T-helper 17 cell (primary cell): ENCODE measurements at places on chromosomes 2 and 18. TPM values are rescaled to one million over a fixed set of nuclear protein-coding genes. Genes with fewer than 3 reads are reported as not detected.

Gene GKN2
- not detected for total RNA-seq

Gene GPAT2
- 1.2 TPM for total RNA-seq

Gene CELF4
- not detected for total RNA-seq

Gene VWA3B
- not detected for total RNA-seq

Gene SUCLG1
- 45.8 TPM for total RNA-seq

Gene C2orf72
- total RNA-seq: not detected

Gene HOXD12
- not detected for total RNA-seq

DNA sequence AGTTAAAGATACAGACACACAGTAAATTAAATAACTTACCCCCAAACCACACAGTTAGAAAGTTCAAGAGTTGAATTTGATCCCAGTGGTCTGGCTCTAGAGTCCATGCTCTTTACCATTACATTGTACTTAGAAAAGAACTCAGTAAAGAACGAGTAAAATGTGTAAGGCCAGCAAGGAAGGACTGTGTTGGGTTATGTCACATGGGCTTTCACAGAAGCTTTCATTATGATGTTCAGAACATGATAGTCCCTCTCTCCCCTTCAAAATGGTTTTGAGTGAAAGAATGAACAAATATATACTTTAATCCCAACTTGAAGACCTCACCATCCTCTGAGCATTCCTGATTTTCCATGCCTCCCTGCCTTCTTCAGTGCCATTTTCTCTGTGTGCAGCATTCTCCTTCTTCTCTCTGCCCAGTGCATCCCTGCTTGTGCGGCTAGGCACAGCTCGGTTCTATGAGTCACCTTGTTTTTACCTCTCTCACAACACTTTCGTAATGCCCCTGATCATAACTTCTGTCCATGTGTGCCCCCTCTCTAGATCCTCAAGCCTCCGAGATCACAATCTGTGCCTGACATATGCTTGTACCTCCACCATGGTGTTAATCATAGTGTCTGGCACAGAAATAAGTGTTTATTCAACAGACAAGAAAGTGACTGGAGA, 22.0 kb downstream of the RASGRP3 start:
- H3K36me3 ChIP-seq: peaks cover 3% of the 10 kb centered on the region
- peak overlapping the region; percentile 2 for H3K4me3 ChIP-seq
- no peaks in the 10 kb centered on the region for H3K27me3 ChIP-seq
- DNase-seq: no peak
- H3K27ac ChIP-seq: peak overlapping the region; percentile 83
- peaks cover 21% of the 10 kb centered on the region for H3K4me1 ChIP-seq

DNA sequence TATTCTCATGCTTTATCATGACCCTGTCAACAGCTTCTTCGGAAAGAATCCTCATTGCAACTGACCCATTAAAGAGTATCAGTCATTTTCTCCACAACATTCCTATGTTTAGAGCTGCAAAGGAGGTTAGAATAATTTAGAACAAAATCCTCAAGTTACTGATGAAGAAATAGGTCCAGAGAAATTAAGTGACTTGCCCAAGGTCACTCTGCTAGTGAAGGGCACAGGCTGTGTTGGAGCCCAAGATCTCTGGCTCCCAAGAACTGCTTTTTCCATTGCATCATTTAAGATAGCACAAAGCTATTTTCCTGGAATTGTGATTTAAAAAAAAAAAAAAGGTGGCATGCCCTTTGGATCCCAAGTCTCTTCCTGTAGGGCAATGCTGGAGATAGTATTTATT, 9.6 kb downstream of the IRS1 start:
- no peaks in the 10 kb centered on the region for H3K36me3 ChIP-seq
- H3K27ac ChIP-seq: peak overlapping the region; percentile 39
- H3K4me3 ChIP-seq: no peak overlapping the region
- no peaks in the 10 kb centered on the region for H3K27me3 ChIP-seq

DNA sequence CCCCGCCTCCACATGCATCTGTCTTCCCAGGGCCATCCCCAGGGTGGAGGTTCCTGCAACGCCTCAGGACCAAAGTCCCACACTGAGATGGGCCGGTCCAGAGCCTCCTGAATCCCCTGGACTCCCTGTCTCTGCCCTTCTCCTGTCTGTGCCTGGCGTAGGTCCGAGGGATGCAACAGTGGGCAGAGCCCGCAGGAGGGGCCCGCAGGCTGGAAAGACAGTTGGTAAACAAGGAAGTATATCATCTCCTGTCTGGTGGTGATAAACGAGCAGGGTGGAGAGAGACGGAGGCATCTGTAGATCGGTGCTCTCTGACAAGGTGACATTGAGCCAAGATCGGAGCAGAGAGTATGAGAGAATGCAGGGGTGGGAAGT, 72.6 kb upstream of the RAB6C start:
- no peaks in the 10 kb centered on the region for H3K4me1 ChIP-seq
- DNase-seq: no peak
- peak overlapping the region; percentile 67 for H3K4me3 ChIP-seq
- H3K27ac ChIP-seq: no peak overlapping the region
- no peaks in the 10 kb centered on the region for H3K36me3 ChIP-seq

- no peak overlapping the region for H3K4me3 ChIP-seq
- peaks cover 5% of the 10 kb centered on the region for H3K4me1 ChIP-seq
- H3K27me3 ChIP-seq: no peaks in the 10 kb centered on the region
- H3K27ac ChIP-seq: no peak overlapping the region
- no peaks in the 10 kb centered on the region for H3K36me3 ChIP-seq
These were observed 94.7 kb upstream of the ARHGAP15 start for GRCh38 chr2:143034292-143035074.

DNA sequence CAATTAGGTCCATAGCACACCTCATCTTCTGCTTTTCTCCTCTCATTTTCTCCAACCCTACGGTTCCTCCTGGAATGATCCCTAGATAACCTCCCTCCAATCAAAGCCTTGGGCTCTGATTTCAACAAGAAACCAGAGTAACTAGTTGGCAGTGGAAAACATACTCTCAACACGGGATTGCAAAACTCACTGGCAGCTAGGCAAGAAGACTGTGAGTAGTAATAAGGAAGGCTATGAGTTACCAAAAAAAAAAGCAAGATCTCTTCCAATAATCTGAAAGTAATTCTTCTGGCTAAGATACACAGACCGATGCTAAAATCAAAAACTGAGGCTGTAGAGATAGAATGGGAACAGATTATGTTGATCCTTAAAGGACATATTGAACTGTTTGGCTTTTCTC, 28.4 kb upstream of the CCDC102B start:
- no peak for DNase-seq
- H3K4me1 ChIP-seq: no peaks in the 10 kb centered on the region

- no peak overlapping the region for H3K4me3 ChIP-seq
- H3K27ac ChIP-seq: no peak overlapping the region
- peaks cover 6% of the 10 kb centered on the region for H3K4me1 ChIP-seq
- no peaks in the 10 kb centered on the region for H3K27me3 ChIP-seq
- peaks cover 4% of the 10 kb centered on the region for H3K36me3 ChIP-seq
- no peak for DNase-seq
These were observed 302.8 kb downstream of the PTGR3 start for GRCh38 chr18:74906184-74906583.

- H3K4me3 ChIP-seq: no peak overlapping the region
These were observed 102.3 kb upstream of the ODC1 start for GRCh38 chr2:10550206-10551001.

DNA sequence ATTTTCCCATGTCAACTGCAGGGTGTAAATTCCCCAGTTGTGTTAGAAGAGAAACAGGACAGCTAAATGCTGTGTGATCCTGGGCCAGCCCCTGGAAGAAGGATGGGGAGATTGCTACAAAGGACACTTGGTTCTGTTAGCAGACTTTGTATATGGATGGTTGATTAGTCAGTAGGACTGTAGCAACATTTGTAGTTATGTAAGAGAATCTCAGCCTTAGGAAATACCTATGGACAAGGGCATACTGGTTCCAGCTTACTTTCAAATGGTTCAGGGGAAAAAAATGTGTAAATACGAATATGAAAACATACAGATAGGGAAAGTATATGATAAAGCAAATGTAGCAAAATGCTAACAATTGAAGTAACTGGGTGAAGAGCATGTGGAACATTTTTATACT, 47.6 kb downstream of the GNAL start:
- no peak overlapping the region for H3K27ac ChIP-seq
- no peaks in the 10 kb centered on the region for H3K36me3 ChIP-seq
- DNase-seq: no peak
- peaks cover 8% of the 10 kb centered on the region for H3K4me1 ChIP-seq
- no peak overlapping the region for H3K4me3 ChIP-seq

- no peaks in the 10 kb centered on the region for H3K4me1 ChIP-seq
- no peak overlapping the region for H3K4me3 ChIP-seq
- DNase-seq: no peak
- H3K27me3 ChIP-seq: peaks cover 33% of the 10 kb centered on the region
These were observed 5.0 kb upstream of the SERPINB2 start for GRCh38 chr18:63882333-63883141.

- no peaks in the 10 kb centered on the region for H3K27me3 ChIP-seq
- peak overlapping the region; percentile 39 for H3K27ac ChIP-seq
- H3K4me1 ChIP-seq: peaks cover 12% of the 10 kb centered on the region
- DNase-seq: no peak
- no peak overlapping the region for H3K4me3 ChIP-seq
- peaks cover 3% of the 10 kb centered on the region for H3K36me3 ChIP-seq
These were observed 64.4 kb downstream of the PLEKHM3 start for GRCh38 chr2:207960911-207961310.

DNA sequence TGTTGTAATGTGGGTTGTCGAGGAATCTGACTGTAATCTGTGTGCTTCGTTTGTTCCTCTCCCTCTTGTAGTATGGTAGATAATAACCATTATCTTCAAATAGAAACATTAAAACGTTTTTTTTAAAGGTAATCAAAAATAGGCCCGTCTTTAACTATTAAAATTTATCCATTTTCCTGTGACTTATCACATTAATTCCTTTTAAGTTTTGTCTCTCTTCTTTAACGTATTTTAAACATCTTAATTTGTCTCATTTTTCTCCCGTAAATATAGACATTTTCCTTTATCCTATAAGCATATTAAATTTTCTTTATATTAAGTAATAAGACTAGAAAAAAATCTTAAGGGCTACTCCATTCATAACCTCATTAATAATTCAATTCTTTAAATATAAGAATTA, 41.3 kb downstream of the EIF2AK3 start:
- H3K4me1 ChIP-seq: peaks cover 9% of the 10 kb centered on the region
- peaks cover 14% of the 10 kb centered on the region for H3K36me3 ChIP-seq
- DNase-seq: no peak

GRCh38 chr2:3785220-3785889, 82.0 kb downstream of the DCDC2C start:
- H3K27ac ChIP-seq: no peak overlapping the region
- no peak overlapping the region for H3K4me3 ChIP-seq
- no peaks in the 10 kb centered on the region for H3K36me3 ChIP-seq
- peaks cover 5% of the 10 kb centered on the region for H3K27me3 ChIP-seq
- peaks cover 4% of the 10 kb centered on the region for H3K4me1 ChIP-seq

DNA sequence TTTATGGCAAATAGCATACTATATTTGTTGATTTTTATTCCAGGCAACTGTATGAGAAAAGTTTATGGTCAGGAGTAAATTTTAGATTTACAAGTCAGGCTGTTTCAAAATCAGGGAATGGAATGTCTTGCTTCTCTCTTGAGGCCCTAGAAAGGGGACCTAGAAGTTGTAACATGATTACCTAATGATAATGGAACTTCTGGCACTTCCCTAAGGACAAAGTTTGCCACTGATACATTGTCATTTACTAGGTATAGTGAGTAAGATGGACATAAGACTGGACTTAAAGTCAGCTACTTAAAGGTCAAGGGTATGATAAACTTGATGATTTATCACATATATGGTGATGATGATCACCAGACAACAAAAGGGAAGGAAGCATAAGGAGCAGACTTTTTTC, 103.3 kb upstream of the VRK2 start:
- no peaks in the 10 kb centered on the region for H3K27me3 ChIP-seq
- H3K36me3 ChIP-seq: no peaks in the 10 kb centered on the region
- H3K4me3 ChIP-seq: no peak overlapping the region
- H3K4me1 ChIP-seq: no peaks in the 10 kb centered on the region
- no peak for DNase-seq

DNA sequence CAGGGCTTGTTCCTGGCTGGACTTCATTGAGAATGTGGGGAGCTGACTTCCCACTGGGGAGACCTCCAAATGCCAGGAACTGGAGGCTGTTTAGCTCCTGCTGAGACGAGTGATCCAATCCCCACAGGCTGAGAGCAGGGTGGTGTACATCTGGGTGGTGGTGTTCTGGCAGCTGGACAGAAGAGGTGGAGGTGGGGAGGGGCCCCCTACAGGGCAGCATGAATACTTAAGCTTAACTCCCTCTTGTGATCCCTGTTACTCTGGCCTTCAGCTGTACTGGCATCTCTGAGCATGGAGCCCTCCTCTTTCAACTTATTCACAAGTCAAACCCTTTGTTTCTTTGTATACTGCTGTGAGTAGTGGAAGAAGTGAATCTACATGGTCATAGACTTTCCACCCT, 167.8 kb upstream of the LYPD1 start:
- H3K36me3 ChIP-seq: no peaks in the 10 kb centered on the region
- H3K27me3 ChIP-seq: no peaks in the 10 kb centered on the region
- H3K4me1 ChIP-seq: no peaks in the 10 kb centered on the region
- no peak overlapping the region for H3K4me3 ChIP-seq

- H3K36me3 ChIP-seq: peaks cover 2% of the 10 kb centered on the region
- H3K4me3 ChIP-seq: peak within 1 kb of the TSS; percentile 76
- H3K27me3 ChIP-seq: peaks cover 18% of the 10 kb centered on the region
- H3K27ac ChIP-seq: no peak within 1 kb of the TSS
These were observed at the start of gene DLGAP1 for GRCh38 chr18:4455113-4455811. Gene DLGAP1 (minus strand): TSS chr18:4455307.

DNA sequence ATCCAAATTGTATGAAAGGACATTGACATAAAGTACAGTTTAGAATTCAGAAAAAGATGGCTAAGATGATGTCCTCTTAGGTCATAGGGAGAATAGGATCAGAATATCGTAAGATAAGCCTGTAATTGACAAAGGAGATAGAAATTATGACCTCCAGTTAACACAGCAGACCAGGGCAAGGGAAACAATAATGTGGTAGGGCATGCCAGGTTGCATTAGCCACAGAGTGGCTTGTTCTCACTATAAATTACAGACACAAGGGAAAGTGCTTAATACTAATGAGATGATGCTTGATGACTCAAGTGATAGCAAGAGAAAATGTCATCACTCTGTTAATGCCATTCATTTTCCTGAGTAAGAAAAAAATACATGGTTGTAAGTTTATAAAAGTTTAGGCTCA, 48.9 kb upstream of the LRP1B start:
- H3K27ac ChIP-seq: no peak overlapping the region
- no peaks in the 10 kb centered on the region for H3K36me3 ChIP-seq
- DNase-seq: no peak
- no peak overlapping the region for H3K4me3 ChIP-seq

DNA sequence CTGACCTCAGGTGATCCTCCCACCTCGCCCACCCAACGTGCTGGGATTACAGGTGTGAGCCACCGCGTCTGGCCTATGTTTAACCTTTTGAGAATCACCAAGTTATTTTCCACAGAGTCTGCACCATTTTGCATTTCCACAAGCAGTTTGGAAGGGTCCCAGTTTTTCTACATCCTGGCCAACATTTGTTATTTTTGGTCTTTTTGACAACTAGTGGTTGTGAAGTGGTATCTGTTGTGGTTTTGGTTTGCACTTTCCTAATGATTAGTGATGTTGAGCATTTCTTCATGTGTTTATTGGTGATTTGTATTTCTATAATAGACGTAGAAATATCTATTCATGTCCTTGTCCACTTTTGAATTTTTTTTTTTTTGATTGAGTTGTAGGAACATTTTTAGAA, 67.9 kb downstream of the BIRC6 start:
- no peaks in the 10 kb centered on the region for H3K27me3 ChIP-seq
- H3K4me1 ChIP-seq: peaks cover 53% of the 10 kb centered on the region
- peak overlapping the region; percentile 21 for H3K27ac ChIP-seq
- DNase-seq: no peak

- no peak for DNase-seq
- H3K36me3 ChIP-seq: peaks cover 2% of the 10 kb centered on the region
- no peak overlapping the region for H3K27ac ChIP-seq
- H3K27me3 ChIP-seq: no peaks in the 10 kb centered on the region
- no peak overlapping the region for H3K4me3 ChIP-seq
These were observed 182.4 kb downstream of the CDH2 start for GRCh38 chr18:27994571-27994970.

- H3K36me3 ChIP-seq: no peaks in the 10 kb centered on the region
- peaks cover 10% of the 10 kb centered on the region for H3K27me3 ChIP-seq
- no peak for DNase-seq
These were observed 78.4 kb upstream of the MEX3C start for GRCh38 chr18:51275712-51276476.
